Activated CD4-positive, alpha-beta T cell treated with anti-CD3 and anti-CD28 coated beads, Interleukin-2, amount 10 ng/mL, durations not matched to agents 24 days and 14 days (primary cell): ENCODE measurements at places on chromosomes 7 and 10. TPM values are rescaled to one million over a fixed set of nuclear protein-coding genes. Genes with fewer than 3 reads are reported as not detected.
A peak's percentile ranks its signal among the peaks of the same experiment; 100 is the strongest.

Gene GCK
- 1.7 and 2.0 TPM in 2 replicates for total RNA-seq

DNA sequence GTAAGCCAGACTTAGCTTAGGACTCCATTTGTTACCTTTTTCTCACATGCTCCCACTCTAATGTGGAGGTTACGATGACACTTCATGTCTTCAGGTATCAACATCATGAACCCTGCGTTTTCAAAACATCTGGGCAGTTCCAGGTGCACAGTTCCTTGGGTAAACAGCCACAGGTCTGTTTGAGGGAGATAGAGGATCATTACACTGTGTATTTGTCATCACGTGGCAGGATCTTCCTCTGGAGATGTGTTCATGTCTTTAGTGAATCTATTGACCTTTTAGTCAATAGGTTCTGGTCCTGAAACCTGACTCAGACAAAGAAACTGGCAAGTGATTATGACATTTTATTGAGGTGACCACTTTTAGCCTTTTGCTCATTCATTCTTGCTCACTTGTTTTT, 145.5 kb downstream of the ANKRD7 start:
- no peak overlapping the region for H3K27ac ChIP-seq
- no peaks in the 10 kb centered on the region for H3K27me3 ChIP-seq
- no peak overlapping the region for H3K4me3 ChIP-seq
- DNase-seq, result no peak
- H3K36me3 ChIP-seq, result no peaks in the 10 kb centered on the region

- no peaks in the 10 kb centered on the region for H3K4me1 ChIP-seq
- H3K27ac ChIP-seq, result no peak overlapping the region
Observed at GRCh38 chr7:136969761-136970160, 101.3 kb downstream of the CHRM2 start.

Gene FAM25G
- total RNA-seq, result not detected in 2 replicates

- no peak overlapping the region for H3K4me3 ChIP-seq
- no peaks in the 10 kb centered on the region for H3K4me1 ChIP-seq
- H3K36me3 ChIP-seq, result no peaks in the 10 kb centered on the region
- no peak for DNase-seq
Observed at GRCh38 chr7:33517191-33517590, 387.8 kb downstream of the BBS9 start.

Gene C7orf57
- total RNA-seq, result 0.14 TPM in 2 replicates

Gene MMD2
- not detected in 2 replicates for total RNA-seq

Gene UPK3BL1
- 14.4 and 23.0 TPM in 2 replicates for total RNA-seq

DNA sequence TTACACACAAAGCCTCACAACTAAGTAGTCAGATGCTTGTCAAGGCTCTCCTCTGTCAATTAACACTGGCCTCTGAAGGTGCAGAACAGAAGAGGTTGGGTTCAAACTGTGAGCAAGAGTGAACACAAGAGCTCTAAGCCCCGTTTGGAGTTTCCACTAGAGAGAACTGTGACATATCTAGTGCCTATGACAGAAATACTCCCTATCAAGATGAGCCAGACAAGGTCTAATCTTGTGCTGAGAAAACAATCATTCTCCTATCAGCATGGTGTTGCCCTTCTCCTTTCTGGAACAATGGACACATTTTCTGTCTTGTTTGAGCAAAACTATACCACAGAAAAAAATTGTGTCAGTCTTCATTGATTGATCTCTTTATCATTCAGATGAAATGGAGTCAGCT, 62.4 kb upstream of the CCDC71L start:
- H3K27ac ChIP-seq, result peak overlapping the region; percentile 57
- H3K4me3 ChIP-seq, result no peak overlapping the region
- no peak for DNase-seq
- H3K4me1 ChIP-seq, result peaks cover 19% of the 10 kb centered on the region

Gene MYH16
- not detected in 2 replicates for total RNA-seq

DNA sequence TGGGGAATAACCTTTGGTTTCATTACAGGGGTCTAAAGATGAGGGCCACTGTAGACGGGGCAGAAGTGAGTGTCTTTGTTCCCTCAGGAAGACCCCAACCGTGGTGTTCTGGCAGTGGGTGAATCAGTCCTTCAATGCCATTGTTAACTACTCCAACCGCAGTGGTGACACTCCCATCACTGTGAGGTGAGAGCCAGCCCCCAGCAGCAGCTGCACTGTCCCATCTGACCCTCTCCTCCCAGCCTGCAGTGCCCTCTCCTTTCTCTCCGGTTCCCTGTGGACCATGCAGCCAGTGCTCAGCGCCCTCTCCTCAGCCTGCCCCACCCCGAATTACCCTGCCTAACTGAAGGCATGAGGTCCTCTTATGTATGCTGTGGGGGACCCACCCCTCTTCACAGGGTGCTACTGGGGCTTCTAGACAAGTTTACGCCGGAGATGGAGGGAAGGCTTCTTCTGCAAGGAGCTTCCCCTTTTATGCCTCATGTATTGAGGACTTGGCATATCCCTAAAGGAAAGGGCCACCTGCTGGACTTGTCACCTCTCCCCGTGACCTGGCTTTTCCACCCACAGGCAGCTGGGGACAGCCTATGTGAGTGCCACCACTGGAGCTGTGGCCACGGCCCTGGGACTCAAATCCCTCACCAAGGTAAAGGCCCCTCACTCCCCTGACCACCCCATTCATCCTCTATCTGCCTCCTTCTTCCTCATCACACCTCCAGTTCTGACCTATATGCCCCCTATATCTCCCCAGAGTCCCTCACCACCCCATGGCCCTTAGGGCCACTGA, 5.1 kb downstream of the SFXN3 start:
- DNase-seq, result no peak
- H3K4me1 ChIP-seq, result peaks cover 27% of the 10 kb centered on the region
- no peak overlapping the region for H3K4me3 ChIP-seq
- no peaks in the 10 kb centered on the region for H3K27me3 ChIP-seq
- no peak overlapping the region for H3K27ac ChIP-seq

DNA sequence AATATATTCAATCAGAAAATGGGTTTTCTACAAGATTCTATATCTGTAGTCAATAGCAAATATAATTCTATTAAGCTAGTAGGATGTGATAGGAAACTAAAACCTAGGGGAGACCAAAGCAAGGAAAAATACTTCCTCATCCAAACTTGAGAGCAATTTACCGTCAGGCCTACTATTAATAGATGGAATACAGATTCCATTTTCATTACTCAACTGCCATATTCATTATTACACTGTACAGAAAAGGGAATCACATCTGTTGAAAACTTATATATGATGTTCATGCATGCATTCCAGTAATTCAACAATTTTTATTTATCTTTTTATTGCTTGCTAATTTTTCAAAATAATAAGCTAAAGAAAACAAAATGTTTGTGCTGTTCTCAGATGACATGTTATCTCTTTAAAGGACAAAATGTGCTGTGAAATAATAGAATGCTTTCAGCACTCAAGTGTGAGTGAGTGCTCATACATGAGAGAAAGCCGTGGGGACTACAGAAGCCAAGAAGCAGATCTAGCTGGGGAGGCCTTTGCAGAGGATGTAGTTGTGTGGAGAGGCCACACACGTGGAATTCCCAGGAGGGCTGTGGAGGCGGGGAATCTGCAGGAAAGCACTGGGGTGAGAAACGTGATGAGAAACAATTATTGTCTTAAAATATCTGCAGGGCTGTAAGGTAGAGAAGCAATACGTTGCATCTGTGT, 110.0 kb downstream of the EGFR start:
- peaks cover 10% of the 10 kb centered on the region for H3K27me3 ChIP-seq
- peaks cover 15% of the 10 kb centered on the region for H3K4me1 ChIP-seq

- peaks cover 15% of the 10 kb centered on the region for H3K27me3 ChIP-seq
- H3K4me3 ChIP-seq, result no peak overlapping the region
- no peak overlapping the region for H3K27ac ChIP-seq
- no peaks in the 10 kb centered on the region for H3K36me3 ChIP-seq
- no peak for DNase-seq
Observed at GRCh38 chr7:42244828-42245227, 7.8 kb upstream of the GLI3 start.

Gene TMEM254
- total RNA-seq, result 13.1 and 14.8 TPM in 2 replicates

DNA sequence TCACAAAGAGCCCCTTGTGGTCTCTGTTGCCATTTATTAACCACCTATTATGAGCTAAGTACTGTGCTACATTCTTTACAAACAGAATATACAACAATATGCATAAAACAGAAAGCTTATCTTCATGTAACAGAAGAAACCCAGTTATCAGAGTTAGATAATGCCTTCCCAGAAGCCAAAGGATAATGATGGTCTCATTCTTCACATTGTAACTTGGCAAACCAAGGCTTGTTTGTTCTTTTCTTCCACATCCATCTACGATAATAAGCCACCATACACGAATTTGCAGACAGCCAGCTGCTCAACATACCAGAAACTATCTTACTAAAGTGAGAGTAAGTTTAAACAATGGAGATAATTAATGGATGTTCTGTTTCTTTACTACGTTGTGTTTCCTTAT, 127.6 kb downstream of the NEBL start:
- H3K4me3 ChIP-seq, result no peak overlapping the region
- no peaks in the 10 kb centered on the region for H3K27me3 ChIP-seq
- H3K27ac ChIP-seq, result no peak overlapping the region
- no peaks in the 10 kb centered on the region for H3K36me3 ChIP-seq

Gene PLCE1
- not detected in 2 replicates for total RNA-seq

Gene CPEB3
- total RNA-seq, result 2.2 and 2.5 TPM in 2 replicates

- DNase-seq, result no peak
- H3K4me3 ChIP-seq, result no peak overlapping the region
- no peak overlapping the region for H3K27ac ChIP-seq
- H3K4me1 ChIP-seq, result peaks cover 47% of the 10 kb centered on the region
- H3K27me3 ChIP-seq, result no peaks in the 10 kb centered on the region
Observed at GRCh38 chr7:93119191-93119905, 1.6 kb upstream of the SAMD9 start.

DNA sequence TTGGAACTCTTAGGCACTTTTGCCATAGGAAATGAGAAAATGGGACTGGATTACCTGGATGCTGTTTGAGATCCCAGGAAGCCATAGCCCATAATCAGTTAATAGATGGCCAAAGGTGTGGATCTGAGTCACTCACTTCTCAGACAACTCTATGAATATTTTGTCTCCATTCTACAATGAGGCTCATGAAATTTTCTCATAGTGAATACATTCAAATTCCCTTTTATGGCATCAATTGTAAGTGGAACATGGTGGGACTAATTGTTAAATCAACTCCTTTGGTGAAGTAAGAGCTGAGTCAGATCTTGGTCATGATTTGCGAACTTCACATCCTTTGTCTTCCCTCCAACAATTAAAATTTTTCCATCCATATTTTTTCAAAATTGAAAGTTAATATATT, 222.1 kb downstream of the ARL4A start:
- no peak overlapping the region for H3K4me3 ChIP-seq
- no peaks in the 10 kb centered on the region for H3K36me3 ChIP-seq
- no peaks in the 10 kb centered on the region for H3K4me1 ChIP-seq
- DNase-seq, result no peak
- H3K27ac ChIP-seq, result no peak overlapping the region

DNA sequence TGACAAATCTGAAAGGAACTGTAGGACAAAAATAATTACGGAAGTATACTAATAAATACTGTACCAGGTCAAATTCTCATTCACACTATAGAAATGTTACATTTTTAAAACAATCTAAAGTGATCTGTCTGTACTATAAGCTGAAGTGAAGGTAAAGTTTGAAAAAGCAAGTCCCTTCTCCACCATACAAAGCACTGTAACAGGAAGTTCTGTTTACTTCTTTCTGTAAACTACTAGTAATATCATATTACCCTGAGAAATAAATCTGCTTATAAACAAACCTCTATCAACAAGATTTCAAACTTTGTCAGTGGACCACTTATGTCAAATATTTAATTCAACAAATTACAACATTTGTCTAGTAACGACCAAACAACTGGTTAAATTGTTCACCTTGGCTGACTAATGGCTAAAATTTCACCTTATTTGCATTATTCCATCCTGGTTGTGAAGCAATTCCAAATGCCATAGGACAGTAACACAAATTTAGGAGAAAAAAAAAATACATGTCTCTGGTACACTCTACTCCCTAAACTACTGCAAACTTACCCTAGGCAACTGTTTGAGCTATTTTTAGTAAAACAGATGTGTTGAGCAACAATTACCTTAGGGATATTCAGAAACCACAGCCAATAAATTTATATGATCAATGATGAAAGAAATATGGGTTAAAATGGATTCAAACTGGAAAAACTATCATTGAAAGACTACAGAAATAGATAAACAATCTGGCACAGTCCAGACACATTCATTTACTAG, 126.0 kb downstream of the NRBF2 start:
- H3K27me3 ChIP-seq, result no peaks in the 10 kb centered on the region
- peaks cover 48% of the 10 kb centered on the region for H3K36me3 ChIP-seq
- no peak for DNase-seq
